Peyer's patch (tissue), 4 donors: ENCODE measurements at places on chromosomes 7 and 10.

- peak; percentile 26 for DNase-seq
Observed at GRCh38 chr10:88833723-88834122, 17.9 kb downstream of the ANKRD22 start.

GRCh38 chr7:35729061-35729783 is 34.3 kb upstream of the HERPUD2 start:
- no peak for DNase-seq

DNA sequence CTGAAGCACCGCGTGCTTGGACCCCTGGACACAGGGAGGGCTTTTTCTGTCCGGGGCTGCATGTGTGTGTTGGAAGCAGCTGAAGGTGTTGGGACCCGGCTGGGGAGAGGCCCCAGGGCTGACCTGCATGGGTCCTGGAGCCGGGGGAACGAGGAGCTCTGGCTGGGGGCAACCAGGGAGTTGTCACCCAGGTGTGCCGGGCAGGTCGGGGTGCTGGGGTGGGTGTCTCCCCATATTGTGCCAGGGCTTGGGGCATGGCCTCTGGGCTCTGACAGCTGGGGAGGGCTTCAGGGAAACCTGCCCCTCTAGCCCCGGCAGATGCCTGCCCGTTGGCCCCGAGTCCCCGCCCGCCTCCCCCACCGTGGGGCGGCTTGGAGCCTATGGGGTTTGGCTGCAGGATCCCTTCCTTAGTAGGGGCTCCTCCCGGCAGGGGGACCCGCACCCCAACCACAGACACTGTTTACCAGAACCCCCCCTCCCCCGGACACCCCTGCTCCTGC is 42.3 kb downstream of the UNCX start:
- DNase-seq: no peak

- DNase-seq: no peak
Observed at GRCh38 chr7:25117226-25118047, 7.6 kb downstream of the CYCS start.

DNA sequence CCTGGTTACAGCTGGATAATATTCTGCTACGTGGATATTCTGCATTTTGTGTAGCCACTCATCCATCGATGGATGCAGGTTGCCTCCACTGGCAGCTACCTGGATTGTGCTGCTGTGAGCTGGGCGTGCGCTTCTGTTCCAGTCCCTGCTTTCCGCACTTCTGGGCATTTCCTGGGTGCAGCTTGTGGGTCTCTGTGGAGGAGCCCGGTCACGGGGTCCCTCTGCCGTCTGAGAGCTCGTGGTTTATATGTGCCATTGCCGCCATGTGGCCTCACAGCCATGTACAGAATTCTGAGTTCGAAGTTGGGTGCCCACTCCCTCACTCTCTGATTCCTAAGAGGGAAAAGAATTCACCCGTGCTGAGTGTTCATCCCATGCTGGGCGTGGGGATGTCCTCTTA is 38.3 kb downstream of the JAKMIP3 start:
- DNase-seq: no peak

DNA sequence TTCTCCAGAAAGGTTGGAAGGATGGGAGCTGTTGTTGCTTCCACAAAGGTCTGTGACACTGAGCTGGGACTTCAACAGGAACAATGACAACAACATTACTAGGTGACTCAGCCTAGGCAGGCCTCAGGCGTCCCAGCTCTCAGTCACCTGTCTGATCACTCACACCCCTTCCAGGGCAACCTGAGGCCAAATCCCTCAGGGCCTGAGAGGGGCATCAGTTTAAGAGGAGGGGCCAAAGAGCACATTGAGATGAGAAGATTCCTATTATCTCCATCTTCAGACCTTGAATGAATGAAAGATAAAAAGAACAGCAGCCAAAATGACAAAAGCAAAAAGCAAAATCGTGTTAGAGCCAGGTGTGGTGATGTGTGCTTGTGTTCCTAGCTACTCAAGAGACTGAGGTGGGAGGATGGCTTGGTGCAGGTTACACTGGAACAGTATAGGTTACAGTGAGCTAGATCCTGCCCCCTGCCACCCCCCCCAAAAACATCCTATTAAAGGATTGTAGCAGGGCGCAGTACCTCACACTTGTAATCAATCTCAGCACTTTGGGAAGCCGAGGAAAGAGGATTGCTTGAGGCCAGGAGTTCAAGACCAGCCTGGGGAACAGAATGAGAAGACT is at the start of gene ATG9B:
ATG9B (minus strand) TSS at position 60 of the 622 bp plus-strand sequence. CDS start 71 bp downstream, outside the sequence.
- no peak for DNase-seq

GRCh38 chr7:32250003-32250402 is 179.8 kb upstream of the PDE1C start:
- DNase-seq: no peak

DNA sequence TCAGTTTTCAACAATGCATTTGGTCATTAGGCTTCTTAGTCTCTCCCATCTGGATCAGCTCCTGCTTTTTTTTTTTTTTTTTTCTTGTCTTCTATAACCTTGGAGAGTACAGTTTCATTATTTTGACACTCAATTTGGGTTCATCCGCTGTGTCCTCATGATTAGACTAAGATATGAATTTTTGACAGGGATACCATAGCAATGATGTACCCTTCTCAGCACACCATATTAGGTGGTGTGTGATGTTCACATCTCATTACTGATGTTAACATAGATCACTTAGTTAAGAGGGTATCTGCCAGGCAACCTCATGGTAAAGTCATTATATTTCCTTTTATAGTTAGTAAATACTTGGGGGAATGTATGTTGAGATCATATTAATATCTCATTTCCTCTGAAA is 445.5 kb upstream of the IGFBP3 start:
- DNase-seq: no peak
